ENCODE measurements at places on chromosomes 11 and 22.

GRCh38 chr11:125433454-125434121 is 62.5 kb downstream of the FEZ1 start:
- peak; percentile 59 for DNase-seq

DNA sequence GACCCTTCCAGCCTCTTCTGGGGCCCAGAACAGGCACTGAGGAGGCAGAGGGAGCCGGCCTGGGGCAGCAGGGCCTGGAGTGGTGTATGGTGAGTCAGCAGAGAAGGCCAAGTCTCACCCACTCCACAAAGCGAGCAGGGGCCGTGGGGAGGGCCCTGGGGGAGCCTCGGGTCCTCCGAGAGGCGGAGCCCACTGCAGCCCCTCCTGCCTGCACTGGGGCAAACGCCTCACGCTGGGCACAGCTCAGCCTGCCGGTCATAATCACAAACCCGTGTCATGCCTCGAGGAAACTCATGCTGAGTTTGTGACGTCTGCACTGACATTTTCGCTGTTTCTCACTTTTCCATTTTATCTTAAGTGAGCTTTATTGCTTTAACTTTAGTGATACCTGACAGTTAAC is 38.4 kb downstream of the TOLLIP start:
- DNase-seq = peak; percentile 25

DNA sequence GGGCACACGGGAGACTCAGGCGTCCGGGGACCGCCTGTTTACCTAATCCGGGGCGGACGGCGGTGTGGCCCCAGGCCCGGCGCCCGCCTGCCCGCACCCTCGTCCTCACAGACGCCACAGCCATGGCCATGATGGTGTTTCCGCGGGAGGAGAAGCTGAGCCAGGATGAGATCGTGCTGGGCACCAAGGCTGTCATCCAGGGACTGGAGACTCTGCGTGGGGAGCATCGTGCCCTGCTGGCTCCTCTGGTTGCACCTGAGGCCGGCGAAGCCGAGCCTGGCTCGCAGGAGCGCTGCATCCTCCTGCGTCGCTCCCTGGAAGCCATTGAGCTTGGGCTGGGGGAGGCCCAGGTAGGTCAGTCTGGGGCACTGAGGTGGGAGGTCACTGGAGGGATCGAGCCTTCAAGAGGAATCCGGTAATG is 10.0 kb upstream of the RAB1B start:
- DNase-seq = no peak

DNA sequence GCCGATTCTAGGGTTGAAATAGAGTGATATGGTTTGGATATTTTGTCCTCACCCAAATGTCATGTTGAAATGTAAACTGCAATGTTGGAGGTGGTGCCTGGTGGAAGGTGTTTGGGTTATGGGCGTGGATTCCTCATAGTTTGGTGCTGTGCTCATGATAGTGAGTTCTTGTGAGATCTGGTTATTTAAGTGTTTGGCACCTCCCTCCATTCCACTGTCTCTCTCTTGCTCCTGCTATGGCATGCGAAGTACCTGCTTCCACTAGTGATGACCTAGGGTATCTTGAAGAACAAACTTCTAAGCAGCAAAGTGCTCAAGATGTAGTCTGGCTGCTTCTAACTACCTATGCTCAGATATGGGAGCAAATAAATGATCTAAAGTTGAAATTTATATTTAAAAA is 56.0 kb upstream of the TSPAN18 start:
- DNase-seq = no peak

DNA sequence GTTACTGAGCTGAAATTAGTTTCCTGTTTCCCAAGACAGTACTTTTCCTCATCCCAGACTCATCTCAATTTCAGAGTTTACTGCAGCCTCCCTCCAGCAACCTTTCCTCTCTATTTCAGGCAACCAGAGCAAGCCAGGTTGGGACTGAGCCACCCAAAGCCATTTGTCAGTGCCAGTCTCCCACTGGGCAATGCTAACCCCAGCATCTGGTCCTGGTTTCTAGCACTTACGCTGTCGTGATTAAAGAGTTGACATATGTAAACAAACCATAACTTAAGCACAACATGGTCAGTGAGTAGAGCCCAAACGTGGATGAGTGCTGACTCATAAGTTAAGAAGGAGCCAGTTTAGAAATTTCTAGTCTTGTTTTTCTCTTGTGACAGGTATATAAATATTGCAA is 119.6 kb upstream of the BLID start:
- peak; percentile 97 for DNase-seq

DNA sequence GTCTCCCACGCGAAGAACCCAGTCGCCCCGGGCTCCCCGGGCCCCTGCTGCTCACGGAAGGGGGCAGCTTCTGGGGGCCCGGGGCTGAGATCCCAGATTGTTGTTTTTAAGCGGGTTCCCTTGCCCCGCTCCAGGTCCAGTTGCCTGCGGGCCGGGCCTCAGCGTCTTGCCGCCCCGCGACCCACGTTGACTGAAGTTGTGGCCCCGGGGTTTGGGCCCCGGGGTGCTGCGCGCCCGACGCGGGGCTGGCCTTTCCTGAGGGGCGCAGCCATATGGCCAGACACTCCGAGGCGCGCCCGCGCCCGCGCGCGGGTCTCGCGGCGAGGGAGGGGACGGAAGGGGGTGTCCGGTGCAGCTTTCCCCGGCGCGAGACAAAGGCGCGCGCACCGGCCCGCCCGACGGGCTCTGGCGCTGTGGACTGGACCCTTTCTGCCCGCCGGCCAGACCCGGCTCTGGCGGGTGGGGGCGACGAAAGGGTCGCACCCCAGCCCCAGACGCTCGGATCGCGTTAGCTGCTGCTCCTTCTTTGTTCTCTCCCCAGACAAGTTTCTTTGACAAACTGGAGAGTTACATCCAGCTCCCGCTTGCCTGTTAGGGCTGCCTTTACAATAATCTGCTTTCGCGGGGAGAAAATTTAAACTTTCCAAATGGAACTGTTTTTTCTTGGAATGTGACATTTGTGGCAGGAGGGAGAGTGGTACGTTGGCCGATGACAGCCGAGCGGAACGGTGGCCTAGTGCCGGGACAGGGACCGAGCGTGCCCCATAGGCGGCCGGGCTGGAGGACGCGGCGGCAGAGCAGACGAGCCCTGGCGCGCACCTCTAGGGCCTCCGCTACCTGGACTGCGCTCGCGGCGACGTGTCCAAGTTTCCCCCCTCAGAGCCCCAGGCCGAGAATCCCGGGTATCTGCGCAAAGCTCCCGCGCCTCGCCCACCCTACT is 716 bp downstream of the AMOTL1 start:
- DNase-seq = no peak

- no peak for DNase-seq
These were observed 3.9 kb downstream of the UCP3 start for GRCh38 chr11:74004759-74005615.

GRCh38 chr11:130390071-130390758 is 38.2 kb downstream of the ADAMTS8 start:
- DNase-seq = peak; percentile 92

DNA sequence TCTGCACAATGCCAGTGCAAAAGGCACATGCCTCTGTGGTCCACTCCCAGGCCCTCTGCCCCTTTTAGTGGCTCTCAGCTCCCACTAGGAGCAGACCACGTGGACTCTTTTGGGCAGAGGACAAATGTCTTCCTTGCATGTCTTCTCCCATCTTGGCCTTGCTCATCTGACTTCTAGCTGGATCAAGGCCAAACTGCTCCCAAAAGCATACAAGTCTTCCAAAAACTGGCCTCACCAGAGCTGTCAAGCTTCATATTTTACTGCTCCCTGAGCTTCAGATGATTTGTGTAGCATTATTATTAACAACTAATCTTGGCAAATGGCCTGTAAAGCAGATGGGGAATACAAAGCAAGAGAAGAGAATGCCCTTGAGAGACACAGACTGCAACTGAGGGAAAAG is 6.9 kb downstream of the SMPD1 start:
- DNase-seq = no peak

DNA sequence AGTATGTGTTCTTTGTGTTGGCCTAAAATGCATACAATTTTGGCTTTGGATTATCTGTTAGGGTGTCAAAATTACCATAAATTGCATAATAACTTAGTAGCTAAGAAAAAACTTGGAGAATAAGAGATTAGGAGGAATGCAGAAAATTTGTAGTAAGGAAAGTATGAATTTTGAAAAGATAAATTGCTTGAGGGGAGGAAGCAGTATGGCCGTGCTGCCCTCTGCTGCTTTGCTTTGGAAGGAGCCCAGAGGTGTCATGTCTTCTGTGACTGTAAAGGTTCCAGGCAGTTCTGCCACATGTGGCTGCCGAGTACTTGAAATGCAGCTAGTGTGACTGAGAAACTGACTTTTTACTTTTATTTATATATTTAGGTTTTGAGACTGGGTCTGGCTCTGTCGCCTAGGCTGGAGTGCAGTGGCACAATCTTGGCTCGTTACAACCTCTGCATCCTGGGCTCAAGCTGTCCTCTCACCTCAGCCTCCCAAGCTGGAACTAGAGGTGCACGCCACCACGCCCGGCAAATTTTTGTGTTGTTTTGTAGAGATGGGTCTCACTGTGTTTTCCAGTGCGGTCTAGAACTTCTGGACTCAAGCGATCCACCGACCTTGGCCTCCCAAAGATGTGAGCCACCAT is 1.8 kb downstream of the ADSL start:
- DNase-seq = peak; percentile 56

DNA sequence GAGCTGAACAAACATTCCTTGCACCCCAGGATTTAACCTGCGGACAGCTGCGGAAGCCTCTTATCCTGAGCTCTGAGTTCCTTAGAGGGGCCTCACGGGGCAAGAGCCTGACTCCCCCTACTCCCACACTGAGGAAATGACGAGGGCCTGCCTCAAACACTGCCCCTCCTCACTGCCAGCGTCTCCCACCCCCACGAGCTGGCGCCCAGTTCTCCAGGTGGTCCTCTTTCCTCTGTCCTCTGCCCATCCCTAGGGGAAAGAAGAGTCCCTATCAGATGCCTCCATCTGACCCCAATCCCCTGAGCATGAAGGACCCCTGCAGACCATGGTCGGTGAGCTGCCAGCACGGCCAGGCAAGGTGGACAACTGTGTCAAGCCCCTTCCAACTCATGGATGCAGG is 14.3 kb downstream of the CHST1 start:
- DNase-seq = no peak

DNA sequence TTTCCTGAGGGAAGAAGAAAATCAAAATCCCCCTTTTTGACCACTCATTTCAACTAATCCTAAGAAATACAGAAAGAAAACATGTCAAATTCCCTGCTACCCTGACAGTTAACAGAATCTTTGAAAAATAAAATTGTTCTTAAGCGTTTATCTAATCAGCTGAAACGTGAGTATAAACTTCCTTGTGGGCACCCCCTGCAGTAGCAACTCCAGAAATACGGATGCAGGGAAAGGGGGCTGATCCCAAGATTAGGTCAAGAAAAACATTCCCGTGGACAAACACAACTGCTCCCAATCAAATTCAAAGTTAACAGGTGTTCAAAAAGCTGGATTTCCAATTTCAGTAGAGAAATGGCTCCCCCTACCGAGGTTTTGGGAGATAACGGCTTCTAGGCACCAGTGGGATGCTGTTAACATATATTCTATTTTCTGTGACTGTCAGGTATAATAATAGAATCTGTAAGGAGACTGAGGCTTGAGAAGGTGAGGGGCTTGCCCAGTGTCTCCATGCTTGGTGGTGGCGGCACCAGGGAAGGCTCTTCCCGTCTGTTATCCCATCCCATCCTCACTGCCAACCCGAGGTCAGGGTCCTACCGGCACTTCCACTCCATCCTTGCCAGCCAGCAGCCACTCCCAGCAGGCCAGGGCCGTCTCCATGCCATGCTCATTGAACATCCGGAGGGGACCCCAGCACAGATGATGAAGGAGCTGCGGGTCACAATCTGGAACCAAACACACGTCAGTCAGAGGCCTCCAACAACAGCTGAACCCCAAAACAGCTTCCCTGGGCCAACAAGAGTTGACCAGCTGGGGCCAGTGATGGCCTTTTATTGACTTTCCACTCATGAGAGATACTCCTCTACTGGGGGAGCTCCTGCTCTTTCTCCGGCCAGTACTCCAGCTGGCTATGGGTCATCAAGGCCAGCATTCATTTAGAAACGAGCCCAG is 32.0 kb upstream of the SERPIND1 start:
- peak; percentile 20 for DNase-seq
